AG04450 (cell line): ENCODE measurements at places on chromosomes 7 and 10.

- DNase-seq, result no peak
These were observed 354.5 kb downstream of the FGFR2 start for GRCh38 chr10:121243609-121244241.

- DNase-seq, result no peak
These were observed 341.5 kb upstream of the AOAH start for GRCh38 chr7:37065779-37066271.

- no peak for DNase-seq
These were observed 107.5 kb downstream of the DOCK1 start for GRCh38 chr10:127012769-127013152.

- DNase-seq, result no peak
These were observed 94.9 kb upstream of the ZNF438 start for GRCh38 chr10:31126593-31126992.

DNA sequence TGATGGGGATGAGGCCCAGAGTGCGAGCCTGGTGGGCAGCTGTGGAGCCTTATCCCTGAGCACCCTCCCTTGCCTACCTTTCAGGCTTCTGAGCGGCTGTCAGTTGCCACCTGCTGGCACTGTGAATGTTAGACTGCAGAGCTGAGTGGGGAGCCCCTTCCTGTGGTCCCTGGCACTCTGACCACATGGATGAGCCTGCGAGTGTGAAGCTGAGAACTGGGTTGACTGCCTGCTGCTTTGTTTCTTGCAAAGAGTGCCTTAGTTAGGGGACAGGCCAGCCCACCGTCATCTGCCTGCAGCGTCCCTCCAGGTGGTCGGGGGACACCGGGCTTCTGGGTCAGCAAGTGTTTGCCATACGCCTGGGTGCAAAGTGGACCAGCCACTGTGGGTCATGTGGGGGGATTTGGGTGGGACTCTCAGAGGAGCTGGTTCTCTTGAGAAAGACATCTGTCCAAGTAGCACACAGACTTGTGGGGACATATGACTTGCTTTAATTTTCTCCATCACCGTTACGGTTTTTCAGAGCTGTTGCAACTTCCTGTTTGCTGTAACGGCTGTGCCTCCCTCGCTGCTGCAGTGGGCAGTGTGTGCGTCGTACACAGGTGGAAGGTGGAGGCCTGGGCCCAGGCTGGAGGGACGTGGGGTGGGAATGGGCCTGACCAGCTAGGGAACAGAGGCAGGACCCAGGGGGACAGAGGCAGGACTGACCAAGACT is 13.7 kb downstream of the INPP5A start:
- no peak for DNase-seq

DNA sequence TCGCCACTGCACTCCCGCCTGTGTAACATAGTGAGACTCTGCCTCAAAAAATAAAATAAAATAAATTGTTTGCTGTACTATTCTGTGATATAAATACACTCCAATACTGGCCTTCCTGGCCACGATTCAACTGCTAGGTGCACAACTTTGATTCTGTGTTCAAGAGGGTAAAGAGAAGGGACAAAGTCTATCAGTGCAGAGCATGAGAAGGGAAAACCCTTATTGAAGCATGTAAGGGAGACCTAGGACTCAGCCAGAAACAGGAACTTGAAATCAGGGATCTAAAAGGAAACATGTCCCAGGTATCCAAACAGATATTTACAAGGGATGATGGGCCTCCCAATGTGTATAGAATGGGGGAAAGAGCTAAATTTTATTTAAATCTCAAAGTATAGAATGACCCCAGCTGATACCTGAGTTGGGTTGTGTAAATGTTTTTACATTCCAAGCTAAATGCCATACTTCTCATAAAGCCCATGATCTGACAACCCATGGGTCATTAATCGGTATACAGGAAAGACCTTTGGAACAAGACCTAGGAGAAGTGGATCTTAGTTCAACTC is 9.0 kb upstream of the KBTBD2 start:
- DNase-seq, result no peak

DNA sequence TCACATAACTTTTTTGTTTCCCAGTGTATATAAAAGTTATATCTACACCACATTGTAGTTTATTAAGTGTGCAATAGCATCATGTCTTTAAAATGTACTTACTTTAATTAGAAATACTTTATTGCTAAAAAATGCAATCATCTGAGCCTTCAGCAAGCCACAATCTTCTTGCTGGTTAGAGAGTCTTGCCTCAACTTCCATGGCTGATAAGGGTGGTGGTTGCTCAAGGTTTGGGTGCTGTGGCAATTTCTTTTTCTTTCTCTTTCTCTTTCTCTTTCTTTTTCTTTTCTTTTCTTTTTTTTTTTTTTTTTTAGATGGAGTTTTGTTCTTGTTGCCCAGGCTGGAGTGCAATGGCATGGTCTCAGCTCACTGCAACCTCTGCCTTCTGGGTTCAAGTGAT is 360.0 kb downstream of the MAGI2 start:
- no peak for DNase-seq

DNA sequence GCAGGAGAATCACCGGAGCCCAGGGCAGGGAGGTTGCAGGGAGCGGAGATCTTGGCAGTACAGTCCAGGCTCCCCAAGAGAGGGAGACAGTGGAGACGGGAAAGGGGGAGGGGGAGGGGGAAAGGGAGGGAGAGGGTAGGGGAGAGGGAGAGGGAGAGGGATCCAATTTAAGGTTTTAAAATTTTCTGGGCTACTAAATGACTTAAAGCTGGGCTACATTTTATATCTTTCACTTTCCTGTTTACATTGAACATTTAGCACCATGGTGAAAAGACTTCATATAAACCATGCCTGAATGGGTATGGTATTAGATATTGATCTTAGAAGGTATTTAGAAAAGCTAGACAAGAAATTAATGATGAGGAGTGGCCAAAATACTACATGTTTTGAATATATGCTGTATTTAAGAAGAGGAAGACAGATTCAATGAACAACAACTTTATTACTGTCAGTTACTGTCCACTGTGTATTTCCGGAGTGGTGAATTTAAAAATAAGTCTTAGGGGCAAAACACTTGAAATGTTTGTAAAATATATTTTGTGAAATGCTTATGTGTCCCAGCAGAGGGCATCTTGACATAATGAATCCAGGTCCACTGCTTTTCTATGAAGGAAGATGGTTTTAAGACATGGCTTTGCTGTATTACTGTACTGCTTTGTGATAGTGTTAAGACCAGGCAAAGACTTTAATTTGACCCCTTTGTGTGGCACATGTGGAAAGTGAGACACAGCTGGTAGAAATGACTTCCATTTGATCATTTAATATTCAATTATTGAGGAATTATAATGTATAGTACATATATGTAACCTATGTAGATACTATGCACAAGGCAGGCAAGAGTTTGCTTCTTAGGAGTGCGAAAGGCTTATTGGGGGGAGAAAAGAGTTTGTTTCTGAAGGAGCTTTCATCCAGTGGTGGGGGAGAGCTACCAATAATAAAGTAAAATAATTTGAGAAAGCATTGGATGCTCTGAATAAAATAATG is 52.8 kb downstream of the NRF1 start:
- peak; percentile 57 for DNase-seq

DNA sequence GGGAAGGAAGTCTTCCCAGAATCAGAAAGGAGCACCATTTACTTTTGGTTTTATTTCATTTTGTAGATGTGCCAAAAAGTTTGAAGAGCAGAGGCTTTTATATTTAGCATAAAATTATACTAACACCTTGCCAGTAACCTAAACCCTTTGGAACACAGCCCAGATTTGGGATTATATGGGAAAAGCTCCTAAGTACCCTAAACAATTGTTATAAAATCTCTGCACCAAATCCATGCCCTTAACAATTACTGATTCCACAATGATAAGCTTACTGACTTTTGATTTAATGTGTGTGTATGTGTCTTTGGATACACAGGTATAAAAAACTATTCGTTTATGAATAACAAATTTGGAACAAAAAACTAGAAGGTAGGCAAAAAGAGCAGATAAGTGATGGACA is 39.0 kb upstream of the TMEM229A start:
- DNase-seq, result no peak

GRCh38 chr7:78563191-78563590 is 764.6 kb downstream of the PHTF2 start:
- no peak for DNase-seq

DNA sequence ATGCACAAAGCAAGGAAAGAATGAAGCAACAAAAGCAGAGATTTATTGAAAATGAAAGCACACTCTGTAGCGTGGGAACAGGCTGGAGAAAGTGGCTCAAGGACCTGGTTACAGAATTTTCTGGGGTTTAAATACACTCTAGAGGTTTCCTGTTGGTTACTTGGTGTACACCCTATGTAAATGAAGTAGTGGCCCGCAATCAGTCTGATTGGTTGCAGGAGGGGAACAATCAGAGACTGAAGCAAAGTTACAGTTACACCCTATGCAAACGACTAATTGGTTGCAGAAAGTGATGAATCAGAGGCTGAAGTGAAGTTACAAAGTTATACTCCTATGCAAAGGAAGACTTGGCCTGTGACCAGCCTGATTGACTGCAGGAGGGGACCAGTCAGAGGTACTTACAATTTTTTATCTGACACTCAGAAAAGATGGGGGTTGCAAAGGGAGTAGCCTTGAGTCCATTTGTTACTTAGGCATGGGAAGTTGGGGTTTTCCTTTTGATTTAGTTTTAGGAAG is 3.6 kb upstream of the MTPN start:
- DNase-seq, result no peak

DNA sequence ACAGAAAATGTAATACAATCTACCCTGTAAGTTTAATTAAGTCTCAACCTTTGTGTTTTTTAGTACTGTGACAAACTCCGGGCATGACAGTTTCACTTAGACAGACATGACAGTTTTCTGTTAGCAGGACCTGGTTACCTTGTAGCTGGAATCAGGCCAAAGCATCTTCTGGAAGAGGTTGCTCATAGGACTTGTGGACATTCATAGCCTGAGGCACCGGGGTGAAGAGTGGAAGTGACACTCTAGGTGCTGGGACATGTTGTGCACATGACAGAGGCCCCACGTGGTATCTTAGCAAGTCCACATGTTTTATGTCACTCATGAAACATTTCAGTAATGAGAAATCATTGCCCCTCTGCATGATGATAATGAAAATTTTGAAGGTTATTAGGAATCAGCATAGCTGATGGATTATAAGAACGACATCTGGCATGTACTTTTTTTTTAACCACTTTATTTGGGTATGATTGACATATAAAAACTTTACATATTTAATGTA is 441.4 kb downstream of the CNTNAP2 start:
- DNase-seq, result no peak

DNA sequence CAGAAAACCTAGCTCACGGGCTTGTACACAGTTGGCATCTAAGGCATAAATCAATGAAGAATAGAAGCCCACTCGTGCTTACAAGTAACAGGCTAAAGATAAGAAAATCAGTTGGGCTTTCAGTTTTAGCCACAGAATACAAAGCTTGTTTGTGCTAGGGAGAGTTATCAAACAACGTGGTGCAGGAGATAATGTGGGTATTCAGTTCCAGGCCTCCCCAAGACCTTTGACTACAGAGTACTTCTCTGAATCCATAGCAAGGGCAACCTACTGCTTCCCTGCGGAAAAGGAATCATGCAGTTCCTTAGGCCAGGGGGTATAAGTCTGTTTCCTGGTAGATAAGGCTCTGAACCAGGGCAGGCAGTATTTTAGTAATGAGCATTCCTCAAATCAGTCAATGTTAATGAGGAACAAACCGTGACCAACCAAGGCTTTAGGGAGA is 219.5 kb upstream of the CSTF2T start:
- DNase-seq, result no peak

DNA sequence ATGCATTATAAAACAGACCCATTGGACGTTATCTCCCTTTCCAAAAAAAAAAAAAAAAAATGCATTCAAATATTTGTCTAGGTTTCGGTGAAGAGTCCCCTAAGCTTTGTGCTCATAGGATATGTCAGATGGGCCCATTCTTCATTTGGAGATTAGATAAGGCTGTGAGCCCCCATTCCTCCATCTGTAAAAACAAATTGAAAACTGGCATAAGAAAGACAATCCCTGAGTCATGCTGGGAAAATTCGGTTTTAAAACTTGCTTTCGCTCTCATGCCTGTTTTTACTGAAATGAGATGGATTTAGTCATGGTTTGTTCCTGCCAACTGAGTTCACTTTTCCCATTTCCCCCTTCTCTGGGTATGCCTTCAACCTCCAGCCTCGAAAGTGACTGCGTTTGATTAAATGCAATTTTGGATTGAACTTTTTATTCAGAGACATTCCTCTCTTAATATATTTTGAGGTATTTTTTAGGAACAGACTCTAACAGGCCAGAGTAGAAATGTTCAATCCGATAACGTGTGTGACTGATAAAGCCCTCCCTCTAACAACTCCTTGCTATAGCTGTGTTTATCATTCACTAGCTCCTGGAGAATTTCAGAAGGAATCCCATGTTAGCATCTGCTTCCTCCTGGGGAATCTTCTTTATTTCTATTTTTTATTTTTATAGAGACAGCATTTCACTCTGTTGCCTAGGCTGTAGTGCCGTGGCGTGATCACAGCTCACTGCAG is 190.9 kb upstream of the LYZL2 start:
- DNase-seq, result peak; percentile 82

DNA sequence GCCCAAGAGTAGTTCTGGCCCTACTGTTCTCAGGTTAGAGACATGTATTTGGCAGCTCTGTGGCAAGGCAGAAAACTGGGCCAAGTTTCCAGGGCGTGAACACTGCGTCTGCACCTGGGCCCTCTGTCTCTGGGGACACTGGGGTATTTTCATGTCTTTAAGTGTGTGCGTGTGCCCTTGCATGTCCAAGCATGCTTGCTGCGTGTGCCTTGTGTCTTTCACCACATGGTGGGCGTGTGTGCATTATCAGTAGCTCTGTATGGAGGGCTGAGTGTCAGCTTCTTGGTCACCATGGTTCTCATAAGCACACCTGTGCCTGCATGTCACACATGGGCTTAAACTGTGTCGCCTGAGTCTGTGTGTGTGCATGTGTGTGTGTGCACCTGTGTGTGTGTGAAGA is 69.3 kb downstream of the HIPK2 start:
- no peak for DNase-seq

DNA sequence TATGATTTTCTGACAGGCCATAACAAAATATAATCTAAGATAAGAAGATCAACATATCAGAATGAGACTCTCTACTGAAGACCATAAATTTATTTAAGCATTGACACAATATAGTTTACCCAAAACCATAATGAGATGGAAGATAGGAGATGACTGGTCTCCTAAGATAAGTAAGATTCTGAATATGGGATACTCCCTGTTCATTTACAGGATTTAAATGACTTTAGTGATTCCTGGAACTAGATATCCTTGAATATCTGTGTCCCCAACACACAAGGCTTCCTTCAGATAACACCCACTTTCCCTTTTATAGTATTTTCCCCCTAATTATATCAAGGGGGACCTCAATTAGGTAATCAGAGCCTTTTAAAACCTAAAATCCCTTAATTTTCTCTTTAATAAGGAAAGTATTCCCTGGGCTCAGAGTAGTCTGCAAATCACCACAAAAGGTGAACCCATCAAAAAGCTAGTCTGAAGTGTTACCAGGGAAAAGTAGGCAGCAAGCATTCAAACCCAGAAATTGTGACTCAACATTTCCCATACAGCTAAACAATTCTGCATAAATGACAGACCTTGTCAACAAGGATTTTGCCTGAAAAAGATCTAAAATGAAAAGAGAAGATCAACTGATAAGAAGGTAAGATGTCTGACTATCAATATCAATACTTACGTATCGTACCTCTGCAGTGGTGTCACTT is 99.9 kb downstream of the CNOT4 start:
- no peak for DNase-seq

- no peak for DNase-seq
These were observed 464.7 kb upstream of the CELF2 start for GRCh38 chr10:10552948-10553347.

GRCh38 chr10:60521974-60522405 is 132.3 kb upstream of the ANK3 start:
- DNase-seq, result no peak

GRCh38 chr10:21895932-21896331 is 107.6 kb downstream of the DNAJC1 start:
- no peak for DNase-seq
